Activated naive CD4-positive, alpha-beta T cell treated with anti-CD3 and anti-CD28 coated beads for 36 hours (primary cell): ENCODE measurements at places on chromosomes 3 and 15. TPM values are rescaled to one million over a fixed set of nuclear protein-coding genes. Genes with fewer than 3 reads are reported as not detected.

Gene ACKR4
- not detected for total RNA-seq

Gene APH1B
- total RNA-seq: 6.7 TPM

Gene CMTM8
- 16.0 TPM for total RNA-seq

DNA sequence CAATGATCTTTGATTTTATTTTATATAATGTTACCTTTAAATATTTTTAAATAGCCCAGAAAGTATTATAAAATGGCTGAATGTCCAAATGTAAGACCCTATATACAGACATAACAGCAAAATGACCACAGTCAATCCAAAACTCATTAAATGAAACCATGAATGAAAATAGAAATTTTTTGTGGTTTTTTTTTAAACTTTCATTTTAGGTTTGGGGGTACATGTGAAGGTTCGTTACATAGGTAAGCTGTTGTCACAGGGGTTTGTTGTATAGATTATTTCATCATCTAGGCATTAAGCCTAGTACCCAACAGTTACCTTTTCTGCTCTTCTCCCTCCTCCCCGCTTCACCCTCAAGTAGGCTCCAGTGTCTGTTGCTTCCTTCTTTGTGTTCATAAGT, 108.8 kb downstream of the FAIM start:
- DNase-seq: no peak
- H3K4me3 ChIP-seq: no peak overlapping the region
- H3K36me3 ChIP-seq: peaks cover 11% of the 10 kb centered on the region
- H3K4me1 ChIP-seq: peaks cover 31% of the 10 kb centered on the region
- no peaks in the 10 kb centered on the region for H3K27me3 ChIP-seq

- H3K4me1 ChIP-seq: peaks cover 29% of the 10 kb centered on the region
- H3K27ac ChIP-seq: peak overlapping the region; percentile 63
- peak; percentile 29 for DNase-seq
- peaks cover 9% of the 10 kb centered on the region for H3K27me3 ChIP-seq
- H3K36me3 ChIP-seq: no peaks in the 10 kb centered on the region
Observed at GRCh38 chr3:138082085-138082991, 33.1 kb downstream of the DZIP1L start.

DNA sequence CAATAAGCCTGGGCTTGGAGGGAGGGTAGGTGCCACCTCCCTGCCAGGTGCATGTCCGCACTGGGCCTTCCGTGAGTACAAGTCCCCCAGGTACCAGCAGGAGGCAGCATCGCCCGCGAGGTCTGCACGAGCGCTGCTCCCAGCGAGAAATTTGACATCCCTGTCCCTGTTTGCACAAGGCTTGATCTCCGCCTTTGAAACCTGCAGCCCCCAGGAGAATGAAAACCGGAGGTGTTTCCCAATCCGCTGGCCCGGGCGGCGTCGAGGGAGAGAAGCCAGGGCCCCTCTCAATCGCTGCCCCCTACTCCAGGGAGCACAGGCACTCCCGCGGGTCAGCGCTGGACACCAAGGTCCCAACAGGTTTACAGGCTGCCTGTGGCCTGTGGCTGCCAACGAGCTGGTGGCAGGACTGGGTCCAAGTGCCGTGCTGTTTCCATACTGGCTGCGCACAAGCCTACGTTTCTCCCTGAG, 961 bp downstream of the HAPLN3 start:
- peak overlapping the region; percentile 78 for H3K27ac ChIP-seq
- peaks cover 41% of the 10 kb centered on the region for H3K4me1 ChIP-seq
- peak overlapping the region; percentile 86 for H3K4me3 ChIP-seq
- DNase-seq: peak; percentile 94
- peaks cover 8% of the 10 kb centered on the region for H3K36me3 ChIP-seq

GRCh38 chr15:63372753-63373152, 8.9 kb downstream of the CA12 start:
- H3K4me1 ChIP-seq: peaks cover 37% of the 10 kb centered on the region
- H3K27me3 ChIP-seq: peaks cover 13% of the 10 kb centered on the region
- DNase-seq: no peak
- no peaks in the 10 kb centered on the region for H3K36me3 ChIP-seq
- H3K4me3 ChIP-seq: no peak overlapping the region

- peaks cover 11% of the 10 kb centered on the region for H3K27me3 ChIP-seq
- H3K36me3 ChIP-seq: no peaks in the 10 kb centered on the region
- no peak for DNase-seq
- no peak overlapping the region for H3K4me3 ChIP-seq
- H3K4me1 ChIP-seq: no peaks in the 10 kb centered on the region
Observed at GRCh38 chr3:159818997-159819500, 169.6 kb upstream of the IL12A start.
